Frontal cortex (tissue), 4 donors: ENCODE measurements at places on chromosomes 2 and 18. TPM values are rescaled to one million over a fixed set of nuclear protein-coding genes. Genes with fewer than 3 reads are reported as not detected.

Gene RAX
- total RNA-seq: not detected

Gene LRP2
- 0.82 TPM for total RNA-seq

Gene COX7A2L
- 198 TPM for total RNA-seq

Gene HAAO
- total RNA-seq: 0.82 TPM

Gene LIPT1
- 9.8 TPM for total RNA-seq

Gene RAMP1
- total RNA-seq: 6.9 TPM

Gene CHST9
- 2.4 TPM for total RNA-seq

Gene YES1
- total RNA-seq: 60.7 TPM

Gene BOLL
- total RNA-seq: not detected
